ENCODE measurements at places on chromosomes 4 and X.
A peak's percentile ranks its signal among the peaks of the same experiment; 100 is the strongest.

- DNase-seq: peak; percentile 32
These were observed 644.1 kb downstream of the MID1IP1 start for GRCh38 chrX:39445336-39445735.

GRCh38 chr4:66376396-66376795, 706.1 kb upstream of the EPHA5 start:
- no peak for DNase-seq

- DNase-seq: no peak
These were observed 36.3 kb downstream of the CORIN start for GRCh38 chr4:47801481-47802002.

DNA sequence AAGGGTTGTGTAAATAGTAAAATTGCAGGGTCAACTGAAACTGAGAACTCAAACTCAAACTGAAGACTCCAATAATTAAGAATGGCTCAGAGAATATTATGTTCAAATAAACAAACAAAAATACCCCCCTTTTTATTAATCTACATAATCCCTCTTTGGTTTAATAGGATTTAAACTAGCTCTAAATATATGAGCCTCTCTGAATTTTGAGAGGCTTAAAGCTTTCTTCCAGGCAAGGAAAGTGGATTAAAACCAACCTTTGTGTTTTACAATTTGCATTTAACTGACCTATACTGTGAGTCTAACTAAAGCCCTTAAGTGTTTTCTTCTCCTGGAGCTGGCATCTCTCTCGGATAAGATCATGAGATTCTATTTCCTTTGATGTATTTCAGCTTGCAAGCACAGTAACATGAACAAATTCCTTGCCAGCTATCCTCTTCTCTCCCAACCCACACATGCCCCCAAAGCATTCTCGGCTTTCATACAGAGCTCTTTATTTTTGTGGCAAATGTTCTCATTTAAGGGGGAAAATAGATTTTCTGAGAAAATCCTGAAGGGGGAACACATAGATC, 1310.8 kb upstream of the AGA start:
- no peak for DNase-seq

DNA sequence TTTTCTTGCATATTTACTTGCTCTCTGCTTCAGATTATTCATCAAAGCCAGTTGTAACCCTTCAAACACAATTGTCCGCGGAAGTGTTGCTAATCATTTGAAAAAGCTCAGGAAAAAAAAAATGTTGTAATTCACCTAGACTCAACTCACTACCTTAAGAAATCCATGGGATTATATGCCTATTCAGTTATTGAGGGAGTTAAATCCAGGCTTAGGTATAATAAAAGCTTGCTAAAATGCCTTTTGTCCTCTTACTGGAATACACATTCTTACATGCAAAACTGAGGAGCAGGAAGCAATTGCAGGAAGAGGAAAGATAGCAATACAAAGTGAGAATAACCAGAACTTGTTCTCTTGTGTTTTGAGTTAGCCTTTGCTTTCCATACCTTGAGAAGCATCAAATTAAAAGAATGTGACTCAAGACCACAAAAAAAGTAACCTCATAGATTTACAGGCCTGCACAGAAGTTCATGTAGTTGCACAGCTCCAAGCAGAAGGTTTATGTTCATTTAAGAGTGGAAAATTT, 91.4 kb upstream of the FAM241A start:
- DNase-seq: no peak

All from activated CD4-positive, alpha-beta T cell treated with anti-CD3 and anti-CD28 coated beads, Interleukin-2, Interleukin-6, amounts not matched to agents 100 ng/mL and 50 ng/mL, durations not matched to agents 16 hours and 8 hours (primary cell).